ENCODE measurements at places on chromosomes 1 and 21. TPM values are rescaled to one million over a fixed set of nuclear protein-coding genes. Genes with fewer than 3 reads are reported as not detected.

GRCh38 chr21:38733972-38734546 is 71.7 kb upstream of the ETS2 start:
- peak; percentile 88 for DNase-seq

DNA sequence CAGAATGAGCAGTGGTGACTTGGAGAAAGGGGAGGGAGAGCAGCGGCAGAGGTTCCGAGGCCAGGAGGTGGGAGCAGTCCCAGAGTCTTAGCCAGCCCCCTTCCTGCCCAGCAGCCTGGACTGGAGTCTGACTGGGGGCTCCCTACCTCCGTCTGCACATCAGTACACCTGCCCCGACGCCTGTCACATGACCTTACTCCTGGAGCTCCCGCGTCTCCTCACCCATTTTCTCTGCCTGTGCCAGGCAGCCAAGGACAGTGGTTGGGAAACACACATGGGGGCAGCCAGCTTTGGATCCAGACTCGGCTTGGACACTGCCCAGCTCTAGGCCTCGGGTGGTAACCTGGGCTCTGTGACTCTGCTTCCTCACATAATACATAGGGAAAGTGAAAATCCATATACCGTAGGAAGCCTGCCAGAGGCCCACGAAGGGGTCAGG is 16.9 kb downstream of the ACTRT2 start:
- no peak for DNase-seq

- no peak for DNase-seq
Measured at GRCh38 chr1:192668409-192668983, 32.5 kb downstream of the RGS13 start.

The AHCYL1 gene
- 59.9 TPM for total RNA-seq

The NBPF4 gene
- total RNA-seq, result not detected

The RC3H1 gene
- total RNA-seq, result 16.9 TPM

DNA sequence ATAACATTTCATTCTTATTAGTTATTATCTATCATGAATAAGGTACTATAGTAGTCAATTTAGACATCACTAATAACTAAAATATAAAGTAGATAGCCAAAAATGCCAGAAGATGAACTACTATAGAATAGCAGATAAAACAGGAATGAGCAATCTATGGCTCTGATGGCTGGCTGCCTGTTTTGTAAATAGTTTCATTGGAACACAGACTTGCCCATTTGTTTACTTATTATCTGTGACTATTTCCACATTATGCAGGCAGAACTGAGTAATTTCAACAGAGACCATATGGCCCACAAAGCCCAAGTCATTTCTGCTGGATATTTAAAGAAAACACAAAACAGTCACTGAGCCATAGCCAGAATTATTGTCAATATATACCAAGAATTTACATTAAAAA is 222.1 kb downstream of the COL24A1 start:
- no peak for DNase-seq

Data from left lobe of liver (tissue), 2 donors.